ENCODE measurements at places on chromosomes 5 and 9.

DNA sequence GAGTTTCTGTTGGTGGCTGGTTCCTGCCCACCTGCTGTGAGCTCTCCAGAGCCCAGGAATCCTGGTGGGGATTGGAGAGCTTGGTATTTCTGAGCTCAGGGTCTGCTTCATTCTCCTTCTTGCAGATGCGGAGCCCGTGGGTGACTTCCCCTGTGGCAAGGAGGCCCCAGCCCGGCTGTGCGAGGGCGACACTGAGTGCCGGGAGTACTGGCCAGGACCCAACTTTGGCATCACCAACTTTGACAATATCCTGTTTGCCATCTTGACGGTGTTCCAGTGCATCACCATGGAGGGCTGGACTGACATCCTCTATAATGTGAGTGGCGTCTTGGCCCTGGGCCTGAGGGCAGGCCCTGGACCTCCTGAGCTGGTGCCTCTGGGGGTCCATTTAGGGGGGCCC is 39.5 kb downstream of the CACNA1B start:
- DNase-seq: no peak

DNA sequence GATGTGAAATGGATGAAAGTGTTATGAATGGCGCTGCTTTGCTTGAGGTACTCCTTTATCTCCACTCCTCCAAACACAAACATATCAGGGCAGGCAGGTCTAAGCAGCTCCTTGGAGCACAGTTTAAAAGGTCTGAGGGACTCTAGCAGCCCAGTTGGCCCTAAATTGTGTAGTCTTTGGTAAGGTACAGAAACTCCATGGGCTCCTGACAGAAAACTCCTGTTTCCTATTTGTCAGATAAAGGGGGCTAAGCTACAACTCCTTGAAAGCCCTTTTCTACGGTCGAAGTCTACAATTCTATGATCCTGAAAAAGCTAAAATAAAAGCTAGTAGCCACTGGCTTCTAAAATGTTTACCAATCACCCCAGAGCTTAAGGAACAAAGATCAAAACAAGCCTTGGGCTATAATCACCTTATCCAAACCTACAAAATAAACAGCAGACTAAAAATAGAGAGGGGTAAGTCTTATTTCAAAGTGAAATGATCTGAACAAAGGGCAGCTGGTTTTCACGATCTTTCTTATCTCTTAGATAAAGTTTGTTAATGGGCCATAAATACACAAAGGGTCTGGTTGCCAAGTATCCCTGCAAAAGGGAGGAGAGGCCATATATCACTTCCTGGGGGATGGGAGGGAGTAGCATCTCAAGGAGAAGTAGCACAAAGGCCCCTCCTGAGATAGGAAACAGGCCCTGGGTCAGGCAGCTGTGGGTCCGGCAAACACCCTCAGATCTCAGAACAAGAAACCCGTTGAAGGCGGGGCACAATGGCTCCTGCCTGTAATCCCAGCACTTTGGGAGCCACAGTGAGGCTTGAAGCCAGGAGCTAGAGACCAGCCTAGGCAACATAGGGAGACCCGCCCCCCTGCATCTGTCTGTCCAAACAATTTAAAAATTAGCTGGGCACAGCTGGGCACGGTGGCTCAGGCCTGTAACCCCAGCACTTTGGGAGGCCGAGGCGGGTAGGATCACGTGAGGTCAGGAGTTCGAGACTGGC is 28.3 kb upstream of the DENND4C start:
- no peak for DNase-seq

GRCh38 chr5:100273846-100274580 is 261.2 kb upstream of the FAM174A start:
- no peak for DNase-seq

GRCh38 chr9:38316166-38316780 is 76.2 kb upstream of the ALDH1B1 start:
- DNase-seq: peak; percentile 23

DNA sequence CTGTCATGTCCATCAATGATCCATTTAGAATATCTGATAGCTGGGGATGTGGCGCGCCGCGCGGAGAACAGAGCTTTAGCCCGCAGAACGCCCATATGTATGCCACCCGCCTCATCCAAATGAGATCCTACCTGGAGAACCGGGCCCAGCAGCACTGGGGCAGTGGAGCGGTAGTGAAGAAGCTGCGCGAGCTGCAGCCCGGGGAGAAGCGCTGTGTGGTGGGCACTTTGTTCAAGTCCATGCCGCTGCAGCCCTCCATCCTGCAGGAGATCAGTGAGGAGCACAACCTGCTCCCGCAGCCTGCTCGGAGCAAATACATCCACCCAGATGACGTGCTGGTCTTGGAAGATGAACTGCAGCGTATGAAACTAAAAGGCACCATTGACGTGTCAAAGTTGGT is 313.7 kb downstream of the NR2F1-AS1 start:
- DNase-seq: no peak

- DNase-seq: no peak
These were observed 245.3 kb downstream of the OSTF1 start for GRCh38 chr9:75333624-75334023.

GRCh38 chr9:135814421-135815095 is 92.8 kb downstream of the CAMSAP1 start:
- DNase-seq: no peak

- DNase-seq: peak; percentile 44
These were observed 90.3 kb upstream of the OTULINL start for GRCh38 chr5:14491015-14491915.

DNA sequence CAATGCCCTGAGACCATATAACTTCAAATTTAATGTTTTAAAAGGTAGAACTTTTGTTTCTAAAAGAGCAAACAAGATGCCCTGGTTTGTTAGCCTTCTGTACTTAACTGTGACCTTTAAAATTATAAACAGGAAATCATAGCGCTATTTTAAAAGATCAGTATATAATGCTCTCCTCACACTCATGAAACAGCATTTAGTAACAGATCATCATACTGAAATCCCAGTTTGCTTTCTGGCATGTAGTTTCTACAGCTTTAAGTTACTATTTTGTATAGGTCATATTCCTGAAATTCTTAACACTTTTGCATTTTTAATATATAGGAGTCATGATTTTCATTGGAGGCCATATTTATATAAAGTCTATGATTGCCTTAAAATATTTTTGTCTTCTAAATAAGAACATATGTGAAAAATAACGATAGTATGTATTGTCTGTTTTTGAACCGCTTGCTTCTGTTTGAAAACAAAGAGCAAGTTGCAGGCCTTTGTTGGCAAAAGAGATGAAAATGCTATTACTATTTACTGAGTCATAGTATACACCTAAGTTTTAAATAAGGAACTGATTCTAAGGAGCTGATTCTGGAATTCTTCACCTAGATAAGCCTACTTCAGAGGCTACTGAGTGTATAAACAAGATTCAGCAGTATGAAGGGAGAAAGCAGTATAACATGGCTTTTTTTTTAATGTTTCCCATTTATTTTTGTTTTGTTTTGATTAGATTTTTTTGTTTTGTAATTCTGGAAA is 20.5 kb downstream of the SRFBP1 start:
- DNase-seq: no peak

DNA sequence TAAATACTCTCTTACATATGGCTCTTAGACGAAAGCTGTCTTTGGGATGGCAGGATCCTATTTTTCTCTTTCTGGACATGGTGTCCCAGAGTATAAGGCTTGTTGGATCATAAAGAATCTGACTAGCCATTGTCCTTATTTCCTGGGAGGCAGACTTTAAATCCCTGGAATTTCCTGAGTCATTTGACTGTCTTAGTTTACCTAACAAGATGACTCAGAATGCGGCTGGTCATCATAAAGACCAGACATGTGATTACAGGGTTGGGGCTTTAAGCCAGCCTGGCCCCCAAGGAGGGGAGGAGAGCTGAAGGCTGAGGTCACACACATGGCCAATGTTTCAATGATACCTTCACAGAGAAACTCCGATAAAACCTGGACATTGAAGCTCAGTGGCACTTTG is 37.2 kb downstream of the FAM240B start:
- DNase-seq: no peak

GRCh38 chr5:112143690-112144089 is 275.4 kb downstream of the EPB41L4A start:
- DNase-seq: no peak

- DNase-seq: no peak
These were observed 40.6 kb downstream of the SH3PXD2B start for GRCh38 chr5:172413601-172414171.

DNA sequence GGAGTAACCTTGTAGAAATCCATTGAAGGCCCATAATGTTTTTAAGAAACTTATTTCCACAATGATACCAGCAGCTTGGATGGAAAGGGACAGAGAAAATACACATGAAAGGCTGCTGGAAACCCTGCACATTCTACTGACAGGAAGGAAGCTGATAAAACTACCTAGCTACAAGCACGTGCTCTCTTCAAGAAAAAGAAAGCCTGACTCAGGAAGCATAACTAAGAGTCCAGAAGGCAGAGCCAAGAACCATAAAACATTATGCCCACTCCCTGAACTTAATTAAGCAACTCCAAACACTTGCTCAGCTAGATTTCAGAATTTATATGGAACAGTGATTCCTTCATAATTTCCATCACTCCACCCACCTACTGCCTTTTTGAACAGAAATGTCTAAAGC is 430.8 kb downstream of the SEMA5A start:
- DNase-seq: no peak

GRCh38 chr5:6822068-6822467 is 108.8 kb downstream of the TENT4A start:
- no peak for DNase-seq

GRCh38 chr9:136532799-136533774 is 12.8 kb downstream of the NOTCH1 start:
- no peak for DNase-seq

- no peak for DNase-seq
These were observed 24.8 kb downstream of the RAI14 start for GRCh38 chr5:34680896-34681295.

GRCh38 chr9:77848404-77848803 is 183.2 kb downstream of the GNAQ start:
- no peak for DNase-seq

DNA sequence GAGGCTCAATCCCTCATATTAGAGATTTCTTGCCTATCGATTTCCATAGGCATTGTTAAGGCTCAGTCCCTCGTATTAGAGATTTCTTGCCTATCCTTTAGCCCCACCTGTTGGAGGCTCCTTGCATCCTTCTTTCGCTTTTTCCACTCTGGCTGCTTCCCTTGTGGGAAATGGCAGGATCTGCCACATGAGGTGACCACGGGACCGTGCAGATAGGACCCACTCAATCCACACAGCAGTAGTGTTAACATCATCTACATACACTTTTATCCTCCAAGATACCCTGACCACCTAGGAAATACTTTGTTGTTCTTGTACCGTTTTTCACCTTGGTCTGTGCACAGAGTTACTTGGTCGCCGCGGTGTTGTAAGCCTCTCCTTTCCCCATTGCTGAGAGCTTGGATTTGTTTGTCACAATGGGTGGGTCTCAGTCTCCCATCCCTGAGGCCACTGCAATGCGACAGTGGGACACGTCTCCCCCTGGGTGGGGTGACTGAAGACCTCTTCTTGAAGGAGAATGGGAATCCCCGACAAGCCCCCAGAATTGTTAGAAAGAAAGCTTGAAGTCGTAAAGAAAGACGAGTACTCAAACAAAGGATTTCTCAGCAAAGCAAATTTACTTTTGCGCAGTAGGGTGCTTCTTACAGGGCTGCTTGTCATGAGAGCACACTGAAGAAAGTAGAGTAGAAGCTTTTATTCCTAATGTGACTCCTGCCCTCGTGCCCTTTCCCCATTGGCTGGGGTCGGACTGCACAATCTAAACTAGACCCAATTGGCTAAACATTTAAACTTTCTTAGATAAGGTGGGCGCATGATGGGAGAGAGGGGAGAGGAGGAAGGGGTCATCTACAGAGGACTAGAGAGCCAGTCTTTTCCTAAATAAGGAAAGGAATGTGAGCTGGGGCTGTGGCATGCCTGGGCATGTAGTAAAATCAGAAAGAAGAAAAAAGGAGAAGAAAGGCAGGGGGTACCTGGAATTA is 19.8 kb downstream of the IFT74 start:
- DNase-seq: no peak

DNA sequence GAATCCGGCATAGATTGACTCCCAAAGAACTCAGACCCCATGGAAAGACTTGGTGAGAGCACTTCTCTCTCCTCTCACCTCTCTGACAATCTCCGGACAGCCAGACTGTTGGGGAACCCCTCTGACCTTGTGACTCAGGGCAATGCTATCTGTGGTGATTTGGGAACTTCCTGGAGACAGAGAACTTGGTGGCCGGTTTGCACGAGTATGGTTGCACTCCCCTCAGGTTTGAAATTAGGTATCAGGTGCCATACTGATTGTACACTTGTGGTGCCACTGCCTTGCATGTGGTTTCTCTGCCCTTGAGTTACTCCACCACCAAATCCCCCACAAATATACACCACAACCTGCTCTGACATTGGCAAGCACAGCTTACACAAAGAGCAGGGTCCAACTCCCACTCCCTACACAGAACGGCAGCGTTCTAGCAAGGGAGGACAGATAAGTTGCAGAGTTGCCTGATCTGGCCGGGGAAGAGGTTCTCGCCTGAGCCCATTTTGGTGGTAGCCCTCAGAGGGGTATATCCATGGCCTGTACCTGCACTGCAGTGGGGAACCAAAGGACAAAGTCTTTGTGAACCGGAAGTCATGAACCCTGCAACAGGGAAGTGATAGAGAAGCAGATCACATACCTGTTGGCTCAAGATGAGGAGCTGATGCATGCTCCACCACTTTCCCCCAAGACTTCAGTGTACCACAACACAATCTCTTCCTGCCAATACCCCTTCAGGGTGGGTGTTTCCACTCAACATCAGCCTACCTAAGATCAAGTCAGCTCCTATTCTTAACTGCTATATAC is 255.1 kb downstream of the MCTP1 start:
- DNase-seq: no peak

- no peak for DNase-seq
These were observed 41.6 kb upstream of the SHOC1 start for GRCh38 chr9:111836311-111836710.

- DNase-seq: no peak
These were observed 48.0 kb downstream of the IPO11 start for GRCh38 chr5:62460578-62460983.

GRCh38 chr9:90287567-90288274 is 354.9 kb downstream of the DIRAS2 start:
- no peak for DNase-seq

DNA sequence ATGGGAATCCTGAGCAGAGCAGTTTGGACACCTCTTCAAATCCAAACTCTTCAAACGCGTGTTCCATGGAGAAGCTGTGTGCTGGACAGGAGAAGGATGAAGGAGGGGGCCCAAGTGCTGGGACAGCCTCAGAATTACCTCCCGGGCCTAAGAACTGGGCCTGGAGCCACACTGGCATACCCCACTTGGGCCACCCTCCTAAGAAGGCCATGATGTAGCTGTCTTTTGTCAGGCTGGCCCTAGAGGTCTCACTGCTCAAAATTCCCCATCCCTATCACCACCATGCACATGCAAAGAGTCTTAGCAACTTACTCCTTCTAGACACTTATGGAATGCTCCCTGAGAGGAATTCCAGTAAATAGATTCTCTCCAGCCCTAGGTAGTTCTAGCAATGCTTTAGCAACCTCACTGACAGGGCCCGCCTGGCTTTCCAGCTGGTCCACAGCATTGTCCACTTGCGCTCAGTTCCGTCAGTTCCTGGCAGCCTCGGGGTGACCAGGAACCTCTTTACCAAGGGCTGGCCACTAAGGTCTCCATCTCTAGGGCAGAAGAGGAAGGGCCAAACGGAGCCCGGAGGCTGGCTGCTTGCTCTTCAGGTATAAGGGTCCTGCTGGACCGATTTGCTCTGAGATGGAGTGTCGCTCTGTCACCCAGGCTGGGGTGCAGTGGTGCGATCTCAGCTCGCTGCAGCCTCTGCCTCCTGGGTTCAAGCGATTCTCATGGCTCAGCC is 75.3 kb downstream of the RGS3 start:
- DNase-seq: no peak

GRCh38 chr5:107557051-107557658 is 113.6 kb downstream of the EFNA5 start:
- peak; percentile 33 for DNase-seq

All from gastrocnemius medialis (tissue), 4 donors.